ENCODE measurements at places on chromosomes 5 and 9. TPM values are rescaled to one million over a fixed set of nuclear protein-coding genes. Genes with fewer than 3 reads are reported as not detected.

DNA sequence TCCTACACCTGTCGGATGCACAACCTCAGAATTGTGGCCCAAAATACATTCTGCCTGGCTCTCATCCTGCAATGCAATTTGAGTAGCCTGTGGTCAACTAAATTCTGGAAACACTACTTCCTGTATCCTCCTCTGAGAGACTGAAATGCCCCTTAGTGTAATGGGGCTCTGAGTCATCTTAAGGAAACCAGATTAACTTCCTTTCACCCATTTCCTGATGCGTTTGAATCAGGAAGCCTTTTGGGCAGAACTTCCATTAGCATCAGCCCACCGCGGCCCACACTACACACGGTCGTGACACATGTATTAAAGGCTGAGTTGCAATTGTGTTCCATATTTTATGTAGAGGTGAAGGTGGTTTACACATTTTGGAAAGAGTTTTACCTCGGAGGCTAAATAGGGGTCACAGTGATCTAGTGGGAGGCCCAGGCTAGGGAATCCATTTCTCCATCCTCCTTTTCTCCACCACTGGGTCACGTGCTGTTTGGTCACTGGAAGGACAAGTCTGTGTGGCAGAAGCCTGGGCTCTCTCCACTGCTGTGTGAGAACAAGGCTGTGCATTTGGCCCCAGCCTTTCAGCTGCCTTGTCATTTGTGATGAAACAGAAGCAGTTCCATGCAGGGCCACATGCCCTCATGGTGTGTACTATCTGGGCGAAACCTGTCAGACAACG, 55.9 kb downstream of the DAP start:
- no peak for DNase-seq

DNA sequence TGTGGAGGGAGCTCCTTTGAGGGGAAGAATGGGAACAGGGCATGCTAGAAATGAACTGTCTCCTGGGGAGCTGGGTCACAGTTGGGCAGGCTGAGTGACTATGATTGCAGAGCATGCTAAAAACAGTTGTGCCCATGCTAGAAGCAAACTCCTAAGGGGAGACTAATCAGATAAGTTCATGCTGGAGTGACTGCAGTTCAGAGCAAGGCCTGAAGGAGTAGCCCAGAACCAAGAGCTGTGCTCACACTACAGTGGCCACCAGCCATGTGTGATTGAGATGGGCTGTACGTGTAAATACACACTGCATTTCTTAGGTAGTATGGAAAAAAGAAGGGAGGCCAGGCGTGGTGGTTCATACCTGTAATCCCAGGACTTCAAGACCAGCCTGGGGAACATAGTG, 10.3 kb upstream of the AK1 start:
- no peak for DNase-seq

DNA sequence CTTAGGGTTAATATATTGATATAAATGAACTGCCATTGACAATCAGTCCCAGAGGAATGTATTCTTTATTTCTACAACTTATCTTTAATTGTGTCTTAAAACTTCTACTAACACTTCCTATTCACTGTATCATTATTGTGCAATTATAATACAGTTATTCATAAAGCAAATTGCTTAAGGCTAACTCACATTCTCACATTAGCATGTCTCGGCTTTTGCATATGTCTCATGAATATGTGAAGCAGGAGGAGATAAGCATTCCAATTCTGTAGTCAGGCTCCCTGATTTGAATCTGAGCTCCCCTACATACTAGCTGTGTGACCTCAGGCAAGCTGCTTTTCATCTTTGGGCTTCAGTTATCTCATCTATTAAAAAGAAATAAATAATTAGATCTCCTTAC, 45.4 kb downstream of the PLGRKT start:
- DNase-seq: no peak

GRCh38 chr9:120852240-120853010, 9.7 kb upstream of the PSMD5 start:
- DNase-seq: no peak

DNA sequence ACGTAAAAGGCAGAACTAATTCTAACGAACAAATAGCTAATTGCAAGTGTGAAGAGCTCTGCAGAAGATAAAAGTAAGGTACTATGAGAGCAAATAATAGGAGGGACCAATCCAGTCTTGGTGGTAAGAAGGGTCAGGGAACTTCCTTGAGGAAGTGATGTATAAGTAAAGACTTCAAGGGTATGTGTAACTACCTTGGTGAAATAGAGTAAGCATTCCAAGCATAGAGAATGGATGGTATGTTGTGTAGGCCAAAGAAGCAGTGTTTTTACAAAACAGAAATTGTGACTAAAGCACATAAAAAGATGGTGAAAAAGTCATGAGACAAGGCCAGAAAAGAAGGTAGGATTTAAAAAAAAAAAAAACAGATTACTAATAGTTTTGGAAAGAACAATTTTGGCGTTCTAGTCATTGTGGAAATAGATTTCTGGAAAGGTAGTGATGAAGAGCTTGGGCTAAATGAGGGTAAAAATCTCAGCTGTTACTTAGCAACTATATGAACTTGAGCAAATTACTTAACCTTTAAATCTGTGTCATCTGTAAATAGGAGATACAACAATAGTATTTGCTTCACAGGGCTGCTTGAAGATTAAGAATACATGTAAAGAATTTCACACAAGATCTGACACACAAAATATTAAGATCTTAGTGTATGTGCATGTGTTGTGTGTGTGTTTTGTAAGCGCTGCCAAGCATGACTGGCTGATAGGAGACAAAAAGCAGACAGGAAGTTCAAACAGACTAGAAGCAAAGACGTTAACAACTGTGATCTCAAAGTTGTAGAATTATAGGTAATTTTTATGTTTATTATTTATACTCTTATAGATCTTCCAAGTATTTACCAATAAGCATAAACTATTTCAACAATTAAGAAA, 73.5 kb downstream of the NR6A1 start:
- DNase-seq: no peak

DNA sequence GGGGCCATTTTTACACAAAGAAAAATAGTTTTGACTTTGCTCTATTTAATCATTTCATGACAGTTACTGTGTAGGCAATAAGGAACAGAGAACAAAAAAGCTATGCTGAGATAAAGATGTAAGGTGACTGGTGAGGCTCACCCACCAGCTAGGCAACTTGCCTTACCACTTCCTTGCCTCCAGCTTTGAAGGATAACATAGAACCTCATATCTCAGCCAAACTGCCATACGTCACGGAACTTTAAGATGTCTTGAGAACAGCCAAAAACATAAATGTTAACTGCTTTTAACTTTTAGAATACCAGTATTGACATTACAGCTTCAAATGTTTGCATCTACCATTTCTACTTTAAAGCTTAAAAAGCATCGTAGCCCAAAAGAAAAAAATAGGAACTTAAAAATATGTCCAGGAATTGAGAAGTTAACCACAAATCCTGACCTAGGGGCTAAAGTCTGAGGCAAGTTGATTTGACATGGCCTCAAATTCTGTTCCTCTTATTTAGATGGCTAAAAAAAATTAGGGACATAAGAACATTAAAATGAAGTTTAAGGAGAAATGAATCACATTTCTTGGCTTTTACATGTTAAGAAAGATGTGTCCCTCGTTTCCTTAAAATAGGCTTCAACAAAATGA, 7.7 kb upstream of the GCNT4 start:
- DNase-seq: no peak

- DNase-seq: no peak
Observed at GRCh38 chr5:83687124-83687619, 33.5 kb downstream of the HAPLN1 start.

DNA sequence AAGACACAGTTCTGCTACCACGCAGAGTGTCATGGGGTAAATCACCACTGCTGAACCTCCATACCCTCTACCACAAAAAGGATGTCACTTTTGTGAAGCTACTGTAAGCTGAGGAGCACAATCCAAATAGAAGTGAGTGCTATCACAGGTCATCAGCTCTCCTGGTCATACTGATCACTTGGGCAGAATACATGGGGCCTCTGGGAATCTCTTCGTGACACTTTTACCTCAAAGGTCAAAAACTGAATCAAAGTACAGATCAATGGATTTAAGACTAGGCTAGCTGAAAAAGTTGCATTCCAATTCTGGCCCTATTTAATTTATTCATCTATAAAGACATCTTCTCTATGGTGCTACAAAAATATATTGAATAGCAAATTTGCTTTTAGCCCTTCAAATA, 115.5 kb downstream of the MPDZ start:
- no peak for DNase-seq

GRCh38 chr9:35560625-35561337, 44.3 kb upstream of the TESK1 start:
- DNase-seq: no peak

DNA sequence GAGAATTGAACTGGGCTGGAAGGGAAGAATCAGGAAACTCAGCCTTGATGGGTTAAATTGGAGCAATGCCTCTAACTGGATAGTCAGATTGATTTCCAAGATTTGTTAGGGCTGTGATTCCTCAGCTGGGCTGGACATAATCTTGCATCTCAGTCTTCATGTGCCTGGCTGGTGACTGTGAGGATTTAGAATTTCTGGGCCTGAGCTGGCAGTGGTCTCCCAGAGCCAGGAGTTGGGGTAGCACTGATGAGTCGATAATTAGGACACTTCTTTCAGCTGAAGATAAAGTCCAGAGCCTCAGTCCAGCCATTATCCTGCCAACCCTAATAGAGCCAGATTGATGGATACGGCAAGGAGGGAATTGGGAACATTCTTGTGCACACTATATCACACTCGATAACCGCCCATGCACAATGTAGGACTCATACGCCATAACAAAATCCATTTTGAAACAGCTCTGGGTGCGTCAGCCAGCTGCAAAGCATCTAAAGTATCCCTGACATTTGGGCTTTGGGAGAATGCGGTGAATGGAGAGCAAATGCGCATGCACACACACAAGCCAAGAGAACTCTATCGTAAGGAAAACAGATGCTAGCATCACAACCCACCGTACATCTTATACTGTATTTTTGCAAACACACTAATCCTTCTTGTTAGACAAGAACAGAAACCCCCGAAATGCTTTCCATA, 405.1 kb upstream of the KLF4 start:
- DNase-seq: no peak

DNA sequence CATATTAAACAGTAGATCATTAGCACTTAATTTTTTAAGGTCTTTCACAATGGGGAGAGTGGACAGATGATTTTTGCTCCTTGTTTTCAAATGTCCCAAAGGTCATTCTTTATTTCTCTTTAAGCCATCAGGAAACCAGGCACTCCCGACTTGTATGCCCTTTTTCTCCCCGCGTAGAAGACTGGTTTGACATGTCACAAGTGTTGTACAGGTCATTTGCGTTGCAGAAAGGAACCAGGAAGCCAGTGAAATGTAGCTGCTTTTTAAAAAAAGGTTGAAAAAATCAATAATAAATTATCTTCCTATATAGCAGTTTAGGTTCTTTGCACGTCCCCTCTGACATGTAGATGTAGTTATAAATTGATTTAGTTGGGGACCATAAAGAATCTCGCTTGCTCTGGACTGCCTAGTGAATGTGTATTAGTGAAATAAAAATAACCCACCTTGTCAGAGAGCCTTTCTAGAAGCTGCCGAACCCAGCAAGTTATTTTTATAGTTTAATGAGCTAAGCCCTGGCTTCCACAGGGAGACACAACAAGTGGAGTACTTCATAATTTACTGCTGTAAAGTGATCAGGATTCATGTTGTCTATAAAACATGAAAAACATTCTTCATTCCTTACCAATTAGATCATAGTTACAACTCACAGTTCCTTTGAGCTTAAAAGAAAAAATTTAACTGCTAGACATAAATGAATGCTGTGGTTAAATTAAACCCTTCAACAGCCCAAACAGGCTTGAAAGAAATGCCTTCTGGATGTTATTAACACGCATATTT, 404.6 kb downstream of the CSNK1G3 start:
- no peak for DNase-seq

GRCh38 chr5:79143684-79144379, 32.2 kb downstream of the BHMT start:
- DNase-seq: peak; percentile 37

DNA sequence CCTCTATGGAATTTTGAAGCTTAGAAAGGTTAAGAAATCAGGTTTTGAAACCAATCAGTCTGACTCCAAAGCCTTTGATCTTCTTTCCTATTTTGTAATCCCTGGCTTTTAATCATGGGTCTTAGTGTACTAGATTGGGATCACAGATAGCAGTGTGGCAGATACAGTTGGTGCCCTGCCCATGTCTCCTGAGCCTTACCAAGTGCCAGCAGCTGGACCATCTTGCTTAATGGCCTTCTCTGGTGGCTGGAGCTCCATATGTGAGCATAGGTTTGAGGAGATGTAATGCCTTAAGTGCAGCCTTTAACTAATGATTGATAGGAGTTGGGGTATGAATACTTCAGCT, 16.7 kb upstream of the RIC1 start:
- DNase-seq: no peak

DNA sequence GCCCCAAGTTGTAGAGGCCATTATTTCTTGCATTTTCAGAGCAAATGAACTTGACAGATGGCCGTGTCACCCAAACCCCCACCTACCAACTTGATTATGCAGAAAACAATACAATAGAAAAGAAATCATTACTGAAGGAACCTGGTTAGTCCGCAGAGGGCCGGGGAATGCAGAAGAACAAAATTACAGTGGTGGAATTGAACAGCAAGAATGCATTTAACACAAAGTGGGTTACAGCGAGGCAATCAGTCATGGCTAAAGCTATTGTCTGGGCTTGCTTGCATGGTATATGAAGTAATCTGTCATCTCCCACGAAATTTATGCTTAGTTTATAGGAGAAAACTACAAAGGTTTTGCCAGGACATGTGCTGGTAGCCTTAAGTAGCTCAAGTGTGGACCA, 238.3 kb upstream of the IRX1 start:
- DNase-seq: no peak

DNA sequence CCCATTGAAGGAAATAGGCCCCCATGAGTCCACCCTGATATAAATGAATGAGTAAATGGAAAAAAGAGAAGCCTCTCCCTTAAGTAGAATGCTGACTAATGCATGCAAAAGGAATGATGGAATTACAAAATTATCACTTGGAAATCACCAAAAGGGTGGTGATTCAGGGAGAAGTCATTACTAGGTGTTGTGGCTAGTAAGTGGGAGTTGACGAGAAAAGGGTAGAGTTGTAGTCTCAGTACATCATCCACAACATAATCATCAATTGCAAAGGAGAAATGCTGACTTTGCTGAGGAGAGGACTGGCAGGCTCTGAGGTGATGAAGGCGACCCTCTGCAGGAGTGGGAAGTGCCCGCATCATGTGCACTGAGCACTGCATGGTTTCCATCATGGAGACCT, 201.5 kb upstream of the S1PR3 start:
- DNase-seq: no peak

GRCh38 chr9:71781391-71781790, 13.1 kb upstream of the CEMIP2 start:
- DNase-seq: no peak

GRCh38 chr9:32524892-32525708, 896 bp downstream of the RIGI start:
- no peak for DNase-seq

LCN15 gene
- not detected for total RNA-seq

SLCO6A1 gene
- not detected for total RNA-seq

DBH gene
- not detected for total RNA-seq

EQTN gene
- not detected for total RNA-seq

MOB3B gene
- total RNA-seq: 11.7 TPM

SMIM32 gene
- total RNA-seq: not detected

LURAP1L gene
- not detected for total RNA-seq

SOX30 gene
- total RNA-seq: not detected

IFNB1 gene
- not detected for total RNA-seq

MACROH2A1 gene
- 211 TPM for total RNA-seq

CXCL14 gene
- total RNA-seq: not detected

TAF11L3 gene
- total RNA-seq: not detected

TAF1L gene
- 0.02 TPM for total RNA-seq

CREBRF gene
- total RNA-seq: 3.8 TPM
